ENCODE measurements at places on chromosomes 3 and 15. TPM values are rescaled to one million over a fixed set of nuclear protein-coding genes. Genes with fewer than 3 reads are reported as not detected.

Gene FBXL2
- not detected for total RNA-seq

Gene DHFR2
- 7.9 TPM for total RNA-seq

Gene ISG20
- total RNA-seq: 122 TPM

Gene FAM43A
- 2.9 TPM for total RNA-seq

Gene DUOX2
- total RNA-seq: not detected

Gene GTPBP8
- 26.6 TPM for total RNA-seq

Gene SNRPN
- 54.0 TPM for total RNA-seq

Gene PATL2
- 62.1 TPM for total RNA-seq

Gene RAB11A
- 213 TPM for total RNA-seq

Gene SAMD7
- total RNA-seq: not detected

Gene NR2F2
- not detected for total RNA-seq

Gene PTH1R
- total RNA-seq: not detected

Gene SEMA3B
- 1.2 TPM for total RNA-seq

Gene FILIP1L
- total RNA-seq: 15.7 TPM

Gene NCK1
- total RNA-seq: 46.2 TPM

Gene GUCA1C
- total RNA-seq: not detected

Gene DNAJC17
- 45.8 TPM for total RNA-seq

Gene TOP2B
- total RNA-seq: 119 TPM

Gene GABRA5
- total RNA-seq: not detected

Gene PLA2G4E
- total RNA-seq: not detected

Gene SLC24A5
- not detected for total RNA-seq

Gene C3orf49
- total RNA-seq: not detected

Gene ZNF385D
- not detected for total RNA-seq

Gene RAF1
- 95.9 TPM for total RNA-seq

Gene PRRT3
- total RNA-seq: 13.4 TPM

Gene EDC3
- total RNA-seq: 51.2 TPM

Gene DZIP3
- 9.8 TPM for total RNA-seq

Gene CCK
- not detected for total RNA-seq

Data from T-helper 1 cell treated with Interleukin-12 subunit alpha and Interleukin-12 subunit beta and Interleukin-4 antibody, amounts not matched to agents 30 ng/mL and 1 ng/mL, for 36 hours (primary cell).